Inflammatory macrophage treated with lipopolysaccharide for 1 hour (primary cell): ENCODE measurements at places on chromosomes 4 and X.

DNA sequence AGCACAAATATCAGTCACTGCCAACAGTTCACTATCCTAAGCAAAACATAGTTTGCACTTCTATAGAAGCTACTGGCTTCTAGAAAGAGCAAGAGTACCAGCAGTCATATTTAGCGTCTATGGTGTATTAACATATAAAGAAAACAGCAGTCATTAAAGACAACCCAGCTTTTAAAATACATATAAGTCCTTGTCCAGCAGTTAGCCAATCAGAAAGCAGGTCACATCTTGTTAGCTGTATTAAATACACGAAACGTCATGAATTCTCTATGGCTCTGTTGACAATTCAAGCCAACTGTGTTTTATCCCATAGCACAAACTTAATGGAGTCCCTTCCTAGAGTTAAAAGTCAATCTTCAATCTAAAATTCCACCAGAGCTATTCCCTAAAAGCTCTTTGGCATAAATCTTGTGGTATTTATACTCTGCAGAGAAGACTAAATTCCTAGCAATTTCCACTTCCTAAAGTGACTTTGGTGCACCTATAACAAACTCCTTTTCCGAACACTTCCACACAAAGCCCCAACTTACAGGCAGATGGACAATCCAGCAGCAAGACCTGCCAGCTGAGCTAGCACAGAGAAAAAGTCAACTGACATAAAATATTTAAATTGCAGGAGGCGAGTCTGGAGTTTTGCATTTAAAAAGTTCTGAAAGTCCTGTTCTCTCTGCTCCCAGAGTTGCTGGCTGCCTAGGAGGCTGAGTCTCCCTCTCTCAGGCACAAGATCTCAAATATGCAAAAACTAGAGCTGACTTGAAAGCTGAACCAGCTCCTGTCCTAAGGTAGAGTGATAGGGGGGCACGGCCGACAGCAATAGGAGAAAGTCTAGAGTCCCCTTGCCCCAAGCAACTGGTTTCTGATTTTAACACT, 1.3 kb downstream of the LDB2 start:
- DNase-seq, result no peak

- DNase-seq, result peak; percentile 26
Observed at GRCh38 chr4:185082561-185082960, 60.5 kb upstream of the SLC25A4 start.

DNA sequence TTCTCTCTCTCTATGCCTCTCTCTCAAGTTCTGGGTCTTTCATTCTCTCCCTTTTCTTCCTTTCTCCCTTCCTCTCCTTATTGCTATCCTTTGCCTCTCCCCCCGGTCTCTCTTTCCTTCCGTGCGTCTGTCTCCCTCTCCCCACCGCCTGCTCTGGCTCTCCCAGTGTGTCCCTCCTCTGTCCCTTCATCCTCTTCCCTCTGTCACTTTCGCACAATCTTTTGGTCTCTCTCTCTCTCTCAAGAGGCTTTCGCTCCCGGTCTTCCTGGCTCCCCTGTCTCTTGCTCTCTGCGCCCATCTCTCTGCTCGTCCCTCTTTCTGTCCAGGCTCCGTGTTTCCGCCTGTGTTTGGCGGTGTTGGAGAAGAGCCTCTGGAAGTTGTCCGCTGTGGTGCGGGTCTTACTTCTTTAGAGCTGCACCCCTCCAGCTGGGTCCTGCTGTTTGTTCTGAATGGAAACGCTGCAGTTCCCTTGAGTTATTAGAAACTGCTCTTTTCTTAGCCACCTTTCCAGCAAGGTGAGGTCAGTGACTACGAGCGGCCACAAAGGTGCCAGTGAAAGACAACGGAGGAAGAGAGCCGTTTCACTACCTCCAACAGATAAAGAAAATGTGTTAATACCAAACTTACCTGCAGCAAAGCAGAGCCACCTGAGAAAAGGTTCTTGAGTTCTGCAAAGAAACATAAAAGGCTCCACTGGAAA, 1.1 kb downstream of the BMPR1B start:
- no peak for DNase-seq

DNA sequence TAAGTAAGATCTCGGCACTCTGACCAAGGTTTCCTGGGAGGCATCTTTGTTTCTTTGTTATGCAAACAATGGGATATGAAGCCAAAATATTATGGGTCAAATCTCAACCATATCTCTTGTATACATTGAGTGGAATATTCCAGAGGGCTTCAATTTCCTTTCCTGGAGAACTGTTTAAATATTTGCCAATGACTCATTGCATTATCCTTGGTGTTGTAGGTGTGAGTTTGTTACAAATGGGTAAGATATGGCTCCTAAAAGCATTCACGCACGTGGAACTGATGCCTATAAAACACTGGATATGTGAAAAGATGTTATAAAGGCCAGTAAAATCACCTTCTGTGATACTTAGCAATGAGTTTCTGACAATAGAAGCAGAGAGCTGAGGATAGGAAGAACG, 150.5 kb upstream of the WDR1 start:
- DNase-seq, result no peak

- DNase-seq, result no peak
Observed at GRCh38 chrX:48761674-48762471, at the start of gene GLOD5. Gene GLOD5 (plus strand): TSS chrX:48761747. CDS start chrX:48761791, 44 bp downstream.

- no peak for DNase-seq
Observed at GRCh38 chr4:106036334-106036733, 141.1 kb downstream of the NPNT start.

DNA sequence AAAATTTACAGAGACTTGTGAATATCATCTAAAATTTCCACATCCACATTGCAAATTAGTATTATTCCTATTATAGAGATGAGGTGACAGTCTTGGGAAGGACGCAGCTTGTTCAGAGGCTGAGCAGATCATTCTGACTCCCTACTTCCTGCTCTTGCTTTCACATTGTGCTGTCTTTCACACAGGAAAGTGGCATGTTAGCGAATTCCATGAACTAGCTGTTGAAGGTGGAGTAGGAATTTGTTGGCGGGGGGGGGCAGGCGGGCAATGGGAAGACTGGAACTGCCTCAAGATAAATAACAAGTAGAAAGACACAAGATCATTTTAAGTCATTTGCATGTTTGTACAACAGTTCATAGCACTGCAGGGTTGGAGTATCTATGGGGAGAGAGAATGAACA, 2.3 kb downstream of the PF4V1 start:
- no peak for DNase-seq

DNA sequence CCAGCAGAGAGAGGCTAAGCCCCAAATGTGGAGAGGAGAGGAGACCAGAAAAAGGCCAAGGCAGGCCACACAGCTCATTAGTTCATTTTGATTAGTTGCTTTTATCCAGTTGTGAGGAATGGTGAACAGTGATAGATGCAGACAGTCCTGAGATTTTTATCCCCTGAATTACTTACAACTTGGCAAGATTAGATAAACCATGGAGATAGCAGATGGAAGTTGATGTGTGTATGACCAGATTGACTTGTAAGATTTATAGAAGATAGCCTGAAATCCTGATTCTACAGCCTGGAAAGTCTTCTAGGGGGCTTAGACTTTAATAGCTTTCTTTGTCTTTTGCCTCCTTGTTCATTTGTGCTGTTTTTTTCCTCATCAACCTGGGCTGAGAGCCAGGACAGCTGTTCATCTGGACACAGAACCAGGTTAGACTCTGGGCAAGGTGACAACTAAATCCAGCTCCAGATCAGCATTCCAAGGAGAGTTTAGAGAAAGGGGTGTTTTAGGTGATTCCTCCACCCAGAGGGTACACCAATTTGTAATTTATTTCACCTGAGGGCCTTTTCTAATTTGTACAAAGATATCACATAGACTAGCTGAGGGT, 215.5 kb downstream of the SPATA18 start:
- no peak for DNase-seq

DNA sequence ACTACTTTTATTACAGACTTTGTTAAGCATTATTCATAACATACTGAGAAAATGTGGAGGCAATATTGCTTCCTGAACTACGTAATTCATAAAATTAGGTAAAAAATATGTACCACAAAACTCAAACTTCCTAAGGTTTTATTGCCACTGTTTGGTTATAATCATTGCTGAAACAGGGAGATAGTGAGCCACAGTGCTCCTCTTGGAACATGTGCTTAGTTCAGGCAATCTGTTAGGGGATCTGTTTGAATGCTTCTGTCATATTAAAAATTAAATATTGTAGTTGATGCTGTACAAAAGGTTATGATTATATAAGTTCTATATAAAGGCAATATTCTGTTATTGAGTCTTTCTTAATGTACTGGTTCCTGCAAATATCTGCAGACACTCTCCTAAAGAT, 480.7 kb downstream of the GRXCR1 start:
- DNase-seq, result no peak

DNA sequence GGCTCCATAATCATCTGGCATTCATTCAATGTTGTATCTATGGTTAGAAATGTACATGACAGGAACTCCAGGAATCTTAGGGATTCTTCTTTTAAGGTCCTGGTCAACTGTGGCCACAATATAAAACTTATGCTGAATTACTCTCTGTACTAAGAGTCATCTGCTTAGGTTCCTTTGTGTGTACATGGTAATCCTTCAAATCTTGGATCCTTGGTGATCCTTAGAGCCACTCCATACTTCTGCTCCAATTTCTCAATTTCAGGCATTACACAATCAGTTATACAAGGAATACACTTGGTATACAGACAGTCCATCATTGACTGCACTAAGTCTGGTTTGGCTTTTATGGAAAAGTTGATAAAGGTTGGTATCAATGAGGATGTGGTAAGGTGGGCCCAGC, 5.8 kb downstream of the SRD5A3 start:
- DNase-seq, result no peak

DNA sequence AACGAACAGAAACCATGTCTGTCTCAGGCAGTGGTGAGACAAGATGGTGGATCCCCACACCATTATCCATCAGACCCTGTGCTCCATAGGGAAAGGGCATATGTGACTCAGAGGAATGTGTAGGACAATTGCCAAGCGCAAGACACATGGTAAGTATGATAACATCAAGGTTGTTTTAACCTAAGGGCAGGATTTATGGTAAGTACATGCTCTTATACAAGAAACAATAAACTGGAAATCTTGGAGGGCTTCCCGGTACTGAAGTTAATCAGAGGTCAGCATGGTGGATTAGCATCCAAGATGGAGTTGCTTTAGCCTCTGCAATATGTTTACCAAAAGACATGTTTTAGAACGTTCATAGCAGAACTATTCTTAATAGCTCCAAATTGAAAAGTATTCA, 355.0 kb downstream of the PPP1R2C start:
- no peak for DNase-seq

DNA sequence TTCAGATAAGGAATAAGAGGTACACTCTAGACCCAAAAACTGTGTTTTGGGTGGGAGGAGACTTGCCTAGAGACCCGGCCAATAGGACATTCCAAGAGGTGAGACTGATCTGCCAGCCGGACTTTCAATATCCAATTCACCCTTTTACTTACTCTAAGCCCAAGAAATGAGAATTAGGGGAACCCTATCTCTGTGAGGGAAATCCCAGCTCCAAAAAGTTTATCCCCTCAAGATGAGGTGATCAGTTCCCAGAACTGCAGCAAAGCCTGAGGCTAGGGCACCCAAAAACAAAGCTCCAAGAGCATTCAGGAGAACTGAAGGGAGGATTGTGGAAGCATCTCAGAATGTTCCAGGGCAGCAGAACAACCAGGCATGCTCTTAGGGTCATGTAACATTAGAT, 251.7 kb downstream of the PTTG2 start:
- no peak for DNase-seq
